T-helper 2 cell (primary cell): ENCODE measurements at places on chromosomes 1 and 21.

GRCh38 chr1:29805896-29806160 is 569.5 kb downstream of the PTPRU start:
- DNase-seq, result no peak

- DNase-seq, result no peak
Observed at GRCh38 chr1:187931776-187932175, 1103.0 kb downstream of the PLA2G4A start.

GRCh38 chr1:234902774-234903547 is 225.7 kb downstream of the TOMM20 start:
- no peak for DNase-seq

DNA sequence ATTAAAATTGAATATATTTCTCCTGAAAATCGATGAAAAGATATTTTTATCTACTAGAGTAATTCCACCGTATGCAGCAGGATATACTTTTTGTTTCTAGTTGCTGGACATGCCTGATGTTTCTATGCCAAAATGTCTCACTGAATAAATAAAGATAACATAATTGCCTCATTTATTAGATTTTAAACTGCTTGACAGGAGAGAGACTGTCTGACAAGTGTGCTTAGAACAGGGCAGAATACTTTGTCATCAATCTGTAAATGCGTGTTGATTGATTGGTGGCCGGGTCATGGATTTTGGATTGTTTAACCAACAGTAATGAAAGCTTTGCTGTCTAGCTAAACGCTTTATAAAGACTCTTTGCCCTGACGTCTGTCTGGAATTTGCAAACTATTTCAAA is 339.0 kb downstream of the CHRM3 start:
- DNase-seq, result no peak

DNA sequence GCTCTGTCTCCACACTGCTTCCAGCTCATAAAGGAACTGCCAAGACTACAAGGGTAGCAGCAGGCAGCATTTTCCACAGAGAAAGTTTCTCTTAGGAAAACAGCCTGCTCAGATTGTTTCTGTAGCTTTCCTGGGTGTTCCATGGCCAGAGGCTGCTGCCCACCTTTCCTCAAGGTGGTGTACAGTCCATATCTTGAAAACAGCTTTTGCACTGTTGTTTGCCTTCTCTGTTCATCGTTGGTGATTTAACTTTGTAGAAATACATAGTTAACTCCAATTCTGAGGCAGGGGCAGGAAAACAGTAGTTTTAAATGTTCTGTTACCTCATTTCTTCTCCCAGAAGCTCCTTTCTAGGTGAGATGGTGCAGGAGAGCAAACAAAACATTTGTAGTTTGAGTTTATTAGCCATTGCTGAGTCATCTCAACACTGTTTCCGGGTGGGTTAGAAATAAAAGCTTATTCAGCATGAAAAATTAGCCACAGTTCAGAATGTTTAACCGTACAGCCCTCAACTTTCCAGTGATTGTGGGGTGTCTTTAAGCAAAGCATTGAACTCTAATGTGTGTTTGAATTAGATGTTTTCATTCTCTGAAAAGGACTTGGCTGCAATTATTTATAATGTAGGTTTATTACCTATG is 41.7 kb downstream of the DIP2A start:
- no peak for DNase-seq

GRCh38 chr1:201406831-201407406 is 7.8 kb upstream of the LAD1 start:
- DNase-seq, result no peak

- no peak for DNase-seq
Observed at GRCh38 chr21:38171723-38172344, 85.0 kb upstream of the KCNJ15 start.

GRCh38 chr1:85628791-85629531 is 48.4 kb downstream of the CCN1 start:
- DNase-seq, result no peak

DNA sequence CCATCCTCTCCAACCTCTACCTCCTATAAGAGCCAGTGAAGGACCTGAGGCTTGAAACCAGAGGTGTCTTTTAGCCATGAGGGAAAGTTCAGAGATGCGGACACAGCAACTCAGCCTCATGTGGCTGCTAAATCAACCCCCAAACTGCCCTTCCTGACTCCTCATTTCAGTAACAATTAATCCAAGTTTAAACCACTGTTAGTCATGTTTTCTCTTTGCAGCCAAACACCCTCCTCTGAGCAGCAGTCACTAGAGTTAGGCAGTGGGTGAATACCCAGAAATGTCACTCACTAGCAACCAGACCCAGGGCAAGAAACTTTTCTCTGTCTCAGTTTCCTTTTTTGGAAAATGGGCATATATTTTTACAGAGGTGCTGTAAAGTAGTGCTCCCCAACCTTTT is 71.2 kb downstream of the KCNJ15 start:
- no peak for DNase-seq

DNA sequence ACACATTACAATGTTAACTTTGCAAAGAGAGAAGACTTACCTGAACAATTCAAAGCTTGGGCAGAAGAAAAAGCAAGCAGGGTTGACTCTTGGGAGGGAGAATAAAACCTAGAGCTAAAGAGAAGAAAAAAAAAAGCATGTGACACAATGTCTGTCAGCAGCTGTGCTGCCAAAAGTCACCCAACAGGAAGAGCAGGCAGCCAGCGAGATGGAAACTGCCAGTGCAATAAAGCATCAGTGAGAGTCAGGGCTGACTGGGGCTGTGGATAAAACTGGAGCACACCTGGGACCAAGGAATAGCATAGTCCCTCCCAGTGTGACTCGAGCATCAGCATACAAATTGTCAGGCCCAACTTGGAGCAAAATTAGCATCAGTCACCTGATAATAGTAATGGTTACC is 65.0 kb upstream of the SLC22A15 start:
- DNase-seq, result no peak

- DNase-seq, result no peak
Observed at GRCh38 chr21:36454706-36455105, 25.2 kb downstream of the CLDN14 start.

- no peak for DNase-seq
Observed at GRCh38 chr1:19083081-19083480, 126.6 kb upstream of the IFFO2 start.

GRCh38 chr1:62103846-62104245 is 90.8 kb upstream of the L1TD1 start:
- DNase-seq, result no peak

DNA sequence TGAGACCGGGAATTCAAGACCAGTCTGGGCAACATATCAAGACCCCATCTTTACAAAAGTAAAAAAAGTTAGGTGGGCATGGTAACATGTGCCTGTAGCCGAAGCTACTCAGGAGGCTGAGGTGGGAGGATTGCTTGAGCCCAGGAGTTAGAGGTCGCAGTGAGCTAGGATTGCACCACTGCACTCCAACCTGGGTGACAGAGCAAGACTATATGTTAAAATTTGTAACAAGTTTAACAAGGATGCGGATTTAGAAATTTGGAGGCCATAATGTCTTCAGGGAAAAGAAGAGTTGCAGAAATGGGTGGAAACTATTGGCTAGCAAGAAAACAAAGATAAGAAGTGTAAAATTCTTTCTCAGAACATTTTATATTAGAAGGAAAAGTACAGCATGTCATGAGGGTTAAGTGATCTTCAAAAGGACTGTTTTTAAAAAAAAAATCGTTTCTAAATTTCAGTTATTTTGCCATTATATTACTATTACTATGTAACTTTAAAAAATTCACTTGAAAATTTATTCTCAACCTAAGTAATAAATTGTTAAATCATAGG is 17.6 kb downstream of the SOAT1 start:
- DNase-seq, result no peak

DNA sequence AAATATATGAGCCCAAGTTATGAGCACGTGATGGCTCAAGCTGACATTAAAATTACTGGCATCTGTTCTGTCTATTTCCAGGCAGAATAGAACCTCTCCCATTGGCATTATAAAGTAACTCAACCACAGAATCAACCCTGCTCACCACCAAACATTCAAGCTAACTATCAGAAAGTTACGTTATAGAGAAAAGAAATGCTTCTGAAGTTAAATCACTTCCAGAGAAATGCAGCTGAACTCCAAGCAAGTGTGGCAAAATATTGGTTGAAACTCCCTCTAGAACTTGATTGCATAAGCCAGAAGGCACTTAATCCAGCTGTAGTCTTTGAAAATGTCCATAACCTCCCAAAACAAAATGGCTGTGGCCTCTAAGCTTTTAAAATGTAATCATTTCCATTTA is 36.2 kb upstream of the UBE2U start:
- no peak for DNase-seq

GRCh38 chr1:154497026-154497806 is 4.8 kb upstream of the TDRD10 start:
- no peak for DNase-seq

DNA sequence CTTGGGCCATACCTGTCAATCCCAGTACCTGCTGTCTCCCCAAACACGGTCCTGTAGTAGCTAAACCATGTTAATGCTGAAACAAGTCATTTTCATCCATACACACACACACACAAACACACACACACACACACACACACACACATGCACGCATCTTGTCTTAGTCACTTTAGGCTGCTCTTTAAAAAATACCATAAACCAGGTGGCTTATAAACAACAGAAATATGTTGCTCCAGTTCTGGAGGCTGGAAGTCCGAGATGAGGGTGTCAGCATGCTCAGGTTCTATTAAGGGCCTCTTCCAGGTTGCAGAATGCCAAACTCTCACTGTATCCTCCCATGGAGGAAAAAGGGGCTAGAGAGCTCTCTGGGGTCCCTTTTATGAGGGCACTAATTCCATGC is 129.9 kb downstream of the NTPCR start:
- no peak for DNase-seq

- DNase-seq, result no peak
Observed at GRCh38 chr1:79386730-79387129, 380.2 kb upstream of the ADGRL4 start.

- peak; percentile 39 for DNase-seq
Observed at GRCh38 chr1:91526496-91526895, 25.8 kb downstream of the CDC7 start.

DNA sequence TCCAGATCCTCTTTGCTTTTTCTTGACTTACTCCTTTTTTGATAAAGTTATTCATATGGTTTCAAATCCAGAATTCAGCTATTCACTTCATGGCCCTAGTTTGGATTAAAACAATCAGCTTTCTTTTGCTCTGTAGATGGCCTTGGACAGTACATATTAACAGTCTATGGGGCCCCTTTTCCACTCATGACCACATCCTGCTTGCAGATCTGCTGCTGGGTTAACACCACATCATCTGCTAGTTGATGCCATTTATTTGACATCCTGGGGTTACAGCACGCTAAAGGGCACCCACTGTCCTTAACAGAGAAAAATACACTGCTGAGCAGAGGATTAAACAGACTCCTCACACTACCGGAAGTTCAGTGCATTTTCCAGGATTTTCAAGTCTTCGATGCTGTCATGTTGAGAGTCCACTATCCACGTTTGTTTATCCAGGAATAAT is 941 bp upstream of the IFI16 start:
- peak; percentile 67 for DNase-seq

DNA sequence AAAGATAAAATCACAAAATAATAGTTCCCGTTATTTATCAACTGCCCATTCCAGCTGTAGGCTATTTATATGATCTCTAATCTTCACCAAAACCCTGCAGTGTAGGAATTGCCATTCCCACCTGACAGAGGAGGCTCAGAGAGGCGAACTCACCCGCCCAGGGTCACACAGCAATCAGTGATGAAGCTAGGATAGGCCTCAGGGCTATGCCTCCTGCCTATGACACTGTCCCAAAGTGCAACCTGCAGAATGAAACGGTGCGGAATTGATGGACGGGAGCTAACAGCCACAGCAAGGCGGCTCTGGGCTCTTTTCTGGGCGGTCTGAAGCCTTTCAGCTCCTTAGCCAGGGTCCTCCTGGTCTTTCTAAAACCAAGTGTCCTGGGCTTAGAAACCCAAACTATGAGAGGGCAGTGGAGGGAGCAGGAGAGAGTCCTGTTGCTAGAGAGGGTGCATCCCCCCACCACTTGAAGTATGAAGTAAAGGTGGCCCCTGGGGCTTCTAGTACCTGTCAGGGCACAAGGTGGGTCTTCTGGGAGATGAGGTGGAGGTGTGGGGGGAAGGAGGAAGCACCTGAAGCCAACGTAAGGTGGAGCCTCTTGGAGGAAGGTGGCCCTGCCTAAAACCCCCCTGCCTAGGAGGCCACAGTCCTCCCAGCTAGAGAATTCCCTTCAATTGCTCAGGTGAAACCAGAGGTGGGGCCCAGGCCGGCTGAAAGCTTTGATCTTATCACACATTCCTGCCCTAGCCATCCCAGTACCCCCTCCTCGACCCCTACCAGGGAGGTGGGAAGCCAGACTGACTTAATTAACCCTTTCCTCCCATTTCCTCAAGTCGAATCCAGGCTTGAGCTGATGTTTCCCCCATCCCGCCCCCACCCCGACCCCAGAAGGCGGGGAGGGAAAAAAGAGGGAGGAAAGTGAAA is 14.8 kb downstream of the HSPG2 start:
- DNase-seq, result no peak

- no peak for DNase-seq
Observed at GRCh38 chr1:199163267-199163666, 524.4 kb downstream of the PTPRC start.

GRCh38 chr1:173554089-173554488 is 48.8 kb downstream of the SLC9C2 start:
- no peak for DNase-seq

- DNase-seq, result no peak
Observed at GRCh38 chr1:26038477-26038876, 7.4 kb downstream of the SLC30A2 start.

DNA sequence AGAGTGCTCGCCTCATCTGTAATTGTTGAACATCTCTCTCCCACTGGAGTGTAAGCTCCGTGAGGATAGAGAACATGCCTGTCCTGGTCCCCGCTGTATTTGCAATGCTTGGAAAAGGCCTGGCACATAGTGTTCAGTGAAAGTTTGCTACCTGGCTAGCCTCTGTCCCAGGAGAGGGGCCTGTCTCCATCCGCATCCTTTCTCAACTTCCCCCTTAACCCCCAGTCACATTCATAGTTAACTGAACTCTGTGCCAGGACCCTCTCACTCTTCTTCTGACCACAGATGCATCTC is 15.2 kb downstream of the SPOCD1 start:
- no peak for DNase-seq
